ENCODE measurements at places on chromosomes 3 and 15.

DNA sequence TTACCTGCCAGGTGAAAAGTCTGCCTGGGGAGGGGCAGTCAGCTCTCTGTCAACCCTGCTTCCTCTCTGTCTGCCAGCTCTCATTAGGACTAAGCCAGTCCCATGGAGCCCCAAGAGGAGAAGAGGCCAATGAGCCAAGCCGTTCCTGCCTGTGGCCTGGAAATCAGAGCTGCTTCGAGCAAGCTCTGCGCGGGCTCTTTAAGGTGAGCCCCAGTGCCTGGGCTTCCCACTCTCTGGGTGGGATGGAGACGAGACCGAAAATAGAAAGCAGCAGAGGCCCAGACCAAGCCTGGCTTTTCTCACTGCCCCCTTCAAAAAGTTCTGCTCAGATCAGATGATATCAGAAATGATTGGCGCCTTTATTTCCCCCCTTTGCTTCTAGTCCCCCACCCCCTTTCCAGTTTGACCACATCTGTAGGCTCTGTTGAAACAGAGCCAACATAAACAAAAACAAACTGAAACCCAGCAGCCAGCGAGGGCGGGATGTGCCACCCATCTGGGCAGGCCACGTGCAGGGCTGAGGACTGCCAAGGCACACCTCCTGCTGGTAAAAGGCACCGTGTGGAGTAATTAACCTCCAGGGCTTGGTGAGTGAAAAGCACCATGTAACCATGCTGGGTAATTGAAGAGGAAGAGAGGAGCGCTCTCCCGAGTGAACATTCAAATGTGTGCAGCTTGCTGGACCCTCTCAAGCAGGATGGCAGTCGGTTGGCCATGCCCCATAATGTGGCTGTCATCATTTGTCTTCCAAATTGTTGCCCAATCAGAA, 471.0 kb upstream of the PROK2 start:
- DNase-seq: peak; percentile 86

- peak; percentile 59 for DNase-seq
Measured at GRCh38 chr3:121431726-121432517, 113.9 kb downstream of the POLQ start.

DNA sequence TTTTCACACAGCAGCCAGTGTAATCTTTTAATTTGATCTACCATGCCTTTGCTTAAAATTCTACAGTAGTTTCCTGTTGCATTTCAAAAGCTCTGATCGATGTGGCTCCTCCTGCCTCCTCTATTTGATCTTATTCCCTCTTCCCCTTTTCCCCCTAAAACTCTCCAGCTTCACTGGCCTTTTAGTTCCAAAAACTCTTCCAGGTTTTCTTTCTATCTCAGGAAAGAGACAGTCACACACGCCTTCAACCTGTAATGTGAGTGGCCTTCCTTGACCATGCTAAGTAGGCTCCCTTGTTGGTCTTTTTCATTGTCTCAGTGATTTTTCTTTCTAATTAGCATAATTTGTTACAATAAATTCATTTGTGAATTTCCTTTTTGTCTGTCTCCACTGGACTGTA, 985 bp downstream of the TEX9 start:
- peak; percentile 2 for DNase-seq

DNA sequence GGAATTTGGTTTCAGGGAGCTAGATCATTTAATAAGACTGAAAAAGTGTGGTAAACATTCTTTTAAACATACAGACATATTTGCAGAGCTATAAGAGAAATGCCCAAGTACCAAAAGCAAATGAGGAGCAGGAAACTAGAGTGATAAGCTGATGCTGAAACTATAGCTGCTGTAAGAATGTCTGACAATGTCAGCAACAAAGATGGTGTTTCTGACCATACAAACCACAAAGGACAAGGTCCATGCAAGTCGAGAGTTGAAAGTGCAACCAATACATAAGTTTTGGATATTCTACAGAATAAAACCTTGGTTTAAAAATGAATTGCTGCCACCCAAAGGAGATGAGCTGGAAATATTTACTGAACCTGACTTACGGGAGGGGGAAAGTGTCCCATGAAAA, 610.2 kb downstream of the TBL1XR1 start:
- no peak for DNase-seq

- no peak for DNase-seq
Measured at GRCh38 chr3:50374363-50375257, 15.3 kb upstream of the TMEM115 start.

- no peak for DNase-seq
Measured at GRCh38 chr3:35042210-35042991, 596.9 kb upstream of the ARPP21 start.

GRCh38 chr3:170865209-170866094, 4.5 kb downstream of the RPL22L1 start:
- DNase-seq: no peak

- DNase-seq: peak; percentile 96
Measured at GRCh38 chr15:98727115-98728040, 79.0 kb downstream of the IGF1R start.

GRCh38 chr3:171458864-171459136, 1.4 kb downstream of the TNIK start:
- no peak for DNase-seq

- DNase-seq: no peak
Measured at GRCh38 chr3:182005219-182005618, 293.5 kb downstream of the SOX2 start.

DNA sequence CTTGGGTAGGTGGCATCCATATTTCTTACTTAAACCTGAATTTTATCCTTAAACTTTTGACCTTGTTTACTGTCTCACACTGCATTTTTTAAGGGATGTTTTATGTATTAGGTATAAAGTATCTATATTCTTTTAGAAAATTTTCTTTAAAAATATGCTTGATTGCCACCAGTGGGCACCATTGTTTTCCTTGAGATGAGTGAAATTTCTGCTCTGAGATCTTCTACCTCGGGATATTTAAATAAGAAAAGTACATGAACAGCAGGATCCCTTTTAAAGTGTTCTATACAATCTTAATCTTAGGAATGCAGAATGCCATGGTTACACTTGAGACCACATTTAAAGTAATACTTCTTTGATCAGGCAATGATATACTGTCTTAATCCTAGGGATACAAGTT, 108.7 kb downstream of the SLMAP start:
- peak; percentile 29 for DNase-seq

GRCh38 chr15:43285609-43286037, 18.9 kb upstream of the TGM5 start:
- peak; percentile 66 for DNase-seq

DNA sequence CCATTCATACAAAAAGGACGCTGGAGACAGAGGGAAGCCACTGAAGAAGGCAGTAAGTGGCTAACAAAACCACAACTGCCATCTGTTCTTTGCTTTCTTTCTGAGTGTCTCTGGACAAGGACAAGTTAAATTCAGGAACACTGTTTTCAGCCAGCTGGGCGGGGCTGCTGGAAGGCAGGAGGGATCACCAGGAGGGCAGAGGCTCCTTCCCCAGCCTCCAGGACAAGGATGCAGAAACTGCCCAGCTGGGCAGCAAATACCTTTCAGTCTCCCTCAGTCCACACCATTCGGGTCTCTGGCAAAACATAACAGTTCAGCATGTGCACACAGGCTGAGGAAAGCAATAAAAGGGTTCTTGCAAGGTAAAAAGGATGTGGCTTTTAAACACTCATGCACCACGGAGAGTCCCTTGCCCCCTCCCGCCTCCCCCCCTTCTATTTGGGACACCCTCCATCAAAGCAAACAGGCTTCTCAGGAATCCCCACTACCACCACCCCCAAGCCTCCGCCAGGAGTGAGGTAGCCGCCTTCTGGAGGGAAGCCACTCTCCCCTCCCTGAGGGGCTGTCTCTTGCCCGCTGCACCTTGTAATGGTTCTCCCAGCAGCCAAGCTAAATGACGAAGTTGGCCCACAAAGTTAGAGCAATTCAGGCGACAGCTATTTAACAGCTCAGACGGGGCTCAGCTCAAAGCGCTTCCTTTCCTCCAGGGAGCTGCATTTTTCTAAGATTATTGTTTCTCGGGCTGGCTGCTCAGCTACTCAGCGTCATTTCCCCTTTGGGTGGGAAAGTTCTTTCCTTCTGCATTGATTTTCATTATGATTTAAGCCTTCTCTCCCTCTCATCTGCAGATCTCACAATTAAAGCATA, 3.8 kb downstream of the HEG1 start:
- DNase-seq: no peak

DNA sequence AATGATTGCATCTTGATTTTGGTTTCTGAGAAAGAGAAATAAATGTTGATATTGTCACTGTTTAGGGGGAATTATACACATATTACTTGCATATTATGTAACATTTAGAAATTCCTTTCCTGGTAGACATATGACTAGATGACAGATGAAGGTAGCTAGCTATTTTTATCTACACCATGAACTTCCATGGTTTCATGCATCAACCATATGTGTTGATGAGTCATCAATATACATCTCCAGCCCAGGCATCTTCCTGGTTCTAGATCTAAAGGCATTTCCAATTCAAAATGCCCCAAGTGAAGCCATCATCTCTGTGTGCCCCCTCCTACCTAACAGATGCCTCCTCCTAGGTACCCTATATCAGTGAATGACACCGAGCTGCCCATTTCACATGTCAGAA, 9.5 kb upstream of the ADAMTSL3 start:
- no peak for DNase-seq

- no peak for DNase-seq
Measured at GRCh38 chr3:161649900-161650484, 153.4 kb downstream of the OTOL1 start.

- DNase-seq: no peak
Measured at GRCh38 chr3:129327510-129327909, 48.8 kb downstream of the HMCES start.

- peak; percentile 63 for DNase-seq
Measured at GRCh38 chr15:74423431-74424257, 10.1 kb downstream of the SEMA7A start.

DNA sequence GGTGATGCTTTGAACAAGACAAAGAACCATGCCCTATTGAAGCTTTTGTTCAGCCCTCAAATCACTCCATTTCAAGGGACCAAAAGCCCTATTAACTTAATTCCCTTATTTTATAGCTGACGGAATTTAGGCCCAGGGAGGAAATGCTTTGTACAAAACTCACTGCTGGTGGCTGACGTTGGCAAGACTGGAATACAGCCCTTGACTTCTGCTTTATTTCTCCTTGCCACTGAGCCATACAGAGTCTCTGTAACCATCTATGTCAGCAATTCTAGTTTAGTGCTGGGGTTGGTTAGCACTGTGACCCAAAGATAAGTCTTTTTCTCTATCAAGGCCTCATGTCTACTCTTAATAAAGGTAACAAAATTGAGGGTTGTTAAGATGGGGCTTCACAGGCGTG, 316.1 kb upstream of the TPRG1 start:
- DNase-seq: no peak

GRCh38 chr3:41751597-41751996, 210.3 kb downstream of the ULK4 start:
- DNase-seq: no peak

- DNase-seq: peak; percentile 62
Measured at GRCh38 chr3:9808345-9809037, 1.6 kb upstream of the TTLL3 start.

DNA sequence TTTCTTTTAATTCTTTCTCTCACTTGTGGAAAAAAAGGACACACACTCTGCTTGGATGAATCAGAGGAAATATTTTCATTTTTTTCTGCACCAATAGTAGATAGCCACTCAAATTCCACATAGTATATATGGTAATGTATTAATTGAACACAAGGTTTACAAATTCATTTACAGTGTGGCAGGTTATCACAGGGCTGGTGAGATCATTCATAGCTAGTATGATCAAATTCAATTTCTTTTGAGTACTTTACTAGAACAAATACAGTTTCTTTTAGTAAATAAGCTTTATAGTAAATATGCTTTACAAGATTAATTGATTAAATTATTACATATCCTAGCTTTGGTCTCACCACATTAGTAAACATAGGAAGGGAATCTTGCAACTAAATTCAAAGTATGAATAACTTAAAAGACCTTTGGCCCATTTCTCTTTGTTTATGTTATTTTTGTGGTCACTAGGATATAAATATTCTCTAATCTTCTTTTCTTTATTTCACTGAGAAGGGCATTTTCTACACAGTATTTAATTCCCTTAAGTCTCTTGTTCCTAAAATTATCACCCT, 40.1 kb upstream of the PARP14 start:
- DNase-seq: no peak
